ENCODE measurements at places on chromosomes 16 and 17. TPM values are rescaled to one million over a fixed set of nuclear protein-coding genes. Genes with fewer than 3 reads are reported as not detected.

GRCh38 chr16:53775821-53776431, 72.0 kb downstream of the FTO start:
- DNase-seq: no peak

PPY gene
- not detected for total RNA-seq

GRCh38 chr17:8145811-8146210, 6.4 kb downstream of the PER1 start:
- DNase-seq: no peak

DNA sequence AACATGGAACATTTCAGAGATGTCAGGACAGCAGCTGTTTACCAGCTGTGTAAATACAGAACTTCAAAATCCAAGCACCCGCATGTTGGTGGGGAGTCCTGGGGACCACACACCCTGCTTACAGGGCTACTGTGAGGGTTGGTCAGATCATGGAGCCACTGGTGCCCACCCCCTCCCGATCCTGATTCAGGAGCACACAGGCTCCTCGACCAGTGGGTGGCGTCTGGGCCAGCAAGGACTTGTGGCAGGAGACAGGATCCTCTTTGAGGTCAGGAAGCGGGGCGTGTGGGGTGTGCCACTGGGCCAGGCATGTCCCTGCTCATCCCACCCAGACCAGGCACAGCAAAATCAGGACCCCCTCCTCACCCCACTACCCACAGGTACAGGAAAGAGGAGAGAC, 83.6 kb downstream of the SDK2 start:
- no peak for DNase-seq

Data from chondrocyte (in vitro differentiated cells).